ENCODE measurements at places on chromosomes 6 and 20. TPM values are rescaled to one million over a fixed set of nuclear protein-coding genes. Genes with fewer than 3 reads are reported as not detected.

- no peak overlapping the region for H3K4me3 ChIP-seq
- H3K27me3 ChIP-seq, result no peaks in the 10 kb centered on the region
- no peaks in the 10 kb centered on the region for H3K36me3 ChIP-seq
Measured at GRCh38 chr6:122161136-122161535, 238.3 kb upstream of the HSF2 start.

GNRH2 gene
- 0.34 TPM for polyA plus RNA-seq

NCOA5 gene
- polyA plus RNA-seq, result 19.5 TPM

- DNase-seq, result peak; percentile 97
- peak overlapping the region; percentile 83 for H3K27ac ChIP-seq
- no peak overlapping the region for H3K4me3 ChIP-seq
- H3K36me3 ChIP-seq, result no peaks in the 10 kb centered on the region
- no peaks in the 10 kb centered on the region for H3K27me3 ChIP-seq
Measured at GRCh38 chr6:151290877-151291721, 51.3 kb downstream of the AKAP12 start.

USP49 gene
- 1.9 TPM for polyA plus RNA-seq

DNA sequence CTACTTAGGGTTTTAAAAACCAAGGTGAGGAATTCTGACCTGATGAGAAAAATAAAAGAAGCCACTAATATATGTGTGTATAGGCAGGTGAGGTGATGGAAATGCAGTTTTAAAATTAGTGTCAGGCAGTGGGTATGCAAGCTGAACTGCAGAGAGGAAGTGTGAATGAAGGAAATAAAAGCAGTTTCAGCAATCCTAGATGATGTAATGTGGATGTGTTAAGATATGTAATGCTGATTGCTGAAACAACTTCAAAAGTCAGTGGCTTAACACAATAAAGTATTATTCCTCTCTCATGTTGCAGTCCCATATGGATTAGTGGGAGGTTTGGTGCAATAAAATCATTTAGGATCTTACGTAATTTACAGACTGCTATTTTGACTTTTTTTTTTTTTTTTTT, 119.9 kb upstream of the ASCC3 start:
- no peaks in the 10 kb centered on the region for H3K4me1 ChIP-seq
- no peaks in the 10 kb centered on the region for H3K36me3 ChIP-seq
- DNase-seq, result no peak

GRCh38 chr6:29826271-29826670, 1.4 kb upstream of the HLA-G start:
- peaks cover 11% of the 10 kb centered on the region for H3K4me1 ChIP-seq
- H3K4me3 ChIP-seq, result no peak overlapping the region
- H3K27ac ChIP-seq, result no peak overlapping the region
- H3K27me3 ChIP-seq, result no peaks in the 10 kb centered on the region
- H3K36me3 ChIP-seq, result no peaks in the 10 kb centered on the region
- DNase-seq, result no peak

DNA sequence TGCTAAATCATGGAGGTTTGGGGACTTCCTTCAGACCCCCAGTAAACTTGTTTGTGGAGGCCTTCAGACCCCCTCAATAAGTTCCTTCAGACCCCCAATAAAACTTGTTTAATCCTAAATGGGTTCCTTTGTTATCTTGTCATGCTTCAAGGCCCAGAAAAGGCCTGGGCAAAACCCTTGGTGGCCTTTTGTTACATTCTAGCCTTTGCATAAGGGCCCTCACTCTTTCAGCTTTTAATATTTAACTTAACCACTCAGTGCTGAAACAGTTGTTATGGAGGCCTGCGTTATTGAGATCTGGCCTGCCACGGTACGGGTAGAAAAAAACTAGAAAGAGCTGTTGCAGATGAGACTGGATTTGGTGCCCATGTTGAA, 4.3 kb upstream of the DYNLRB1 start:
- no peak for DNase-seq
- no peak overlapping the region for H3K4me3 ChIP-seq
- peaks cover 9% of the 10 kb centered on the region for H3K36me3 ChIP-seq
- no peak overlapping the region for H3K27ac ChIP-seq

DNA sequence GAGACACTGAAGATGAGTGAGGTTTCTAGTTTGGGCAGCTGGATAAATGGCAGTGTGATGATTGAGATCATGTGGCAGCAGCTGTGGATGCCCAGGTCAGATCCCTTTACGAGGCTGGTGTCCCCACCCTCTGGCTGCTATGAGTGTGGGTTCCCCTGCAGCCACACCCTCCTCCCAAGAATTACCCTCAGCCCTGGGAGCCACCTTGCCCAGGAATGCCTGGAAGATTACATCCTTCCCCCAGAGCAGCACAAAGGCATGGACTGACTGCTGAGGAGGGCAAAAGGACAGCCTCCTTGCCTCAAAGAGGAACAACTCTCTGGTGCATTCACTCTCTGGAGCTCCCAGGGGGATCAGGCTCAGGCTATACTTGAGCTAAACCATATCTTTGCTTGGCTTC, 15.0 kb upstream of the PKHD1 start:
- no peak overlapping the region for H3K4me3 ChIP-seq
- H3K27ac ChIP-seq, result no peak overlapping the region
- H3K27me3 ChIP-seq, result no peaks in the 10 kb centered on the region
- H3K36me3 ChIP-seq, result no peaks in the 10 kb centered on the region
- DNase-seq, result no peak

DNA sequence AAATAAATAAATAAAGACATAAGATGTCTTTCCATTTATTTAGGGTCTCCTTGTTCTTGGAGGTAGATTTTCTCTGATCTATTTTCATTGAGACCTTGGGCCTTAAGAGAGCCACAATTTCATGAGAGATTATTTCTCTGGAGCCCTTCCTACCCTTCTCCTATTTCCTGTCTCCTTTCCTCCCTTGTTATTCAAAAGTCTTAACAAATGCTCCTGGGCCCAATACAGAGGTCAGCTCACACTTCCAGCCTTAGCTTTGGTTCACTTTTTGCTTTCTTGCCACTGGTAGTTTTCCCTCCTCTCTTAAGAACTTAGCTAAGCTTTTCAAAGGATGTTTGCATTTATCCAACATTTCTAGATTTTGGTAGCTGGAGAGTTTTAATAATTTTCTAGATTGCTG, 44.0 kb downstream of the PTPRA start:
- H3K4me1 ChIP-seq, result no peaks in the 10 kb centered on the region
- no peaks in the 10 kb centered on the region for H3K36me3 ChIP-seq
- H3K27me3 ChIP-seq, result no peaks in the 10 kb centered on the region
- H3K27ac ChIP-seq, result no peak overlapping the region
- H3K4me3 ChIP-seq, result no peak overlapping the region
- DNase-seq, result no peak

GRCh38 chr6:106534004-106534403, 95.3 kb downstream of the RTN4IP1 start:
- H3K4me1 ChIP-seq, result no peaks in the 10 kb centered on the region
- H3K27ac ChIP-seq, result no peak overlapping the region
- H3K36me3 ChIP-seq, result no peaks in the 10 kb centered on the region
- DNase-seq, result no peak

EDN3 gene
- 25.2 TPM for polyA plus RNA-seq

TAF11 gene
- 47.9 TPM for polyA plus RNA-seq

- no peak overlapping the region for H3K27ac ChIP-seq
- no peaks in the 10 kb centered on the region for H3K4me1 ChIP-seq
- H3K36me3 ChIP-seq, result no peaks in the 10 kb centered on the region
- H3K27me3 ChIP-seq, result no peaks in the 10 kb centered on the region
- DNase-seq, result no peak
Measured at GRCh38 chr20:34222208-34222607, 19.0 kb upstream of the ASIP start.

Data from sigmoid colon (tissue), 7 donors.